ENCODE measurements at places on chromosomes 12 and 14.

GRCh38 chr12:8817856-8818255, 4.6 kb upstream of the A2ML1 start:
- DNase-seq, result no peak

DNA sequence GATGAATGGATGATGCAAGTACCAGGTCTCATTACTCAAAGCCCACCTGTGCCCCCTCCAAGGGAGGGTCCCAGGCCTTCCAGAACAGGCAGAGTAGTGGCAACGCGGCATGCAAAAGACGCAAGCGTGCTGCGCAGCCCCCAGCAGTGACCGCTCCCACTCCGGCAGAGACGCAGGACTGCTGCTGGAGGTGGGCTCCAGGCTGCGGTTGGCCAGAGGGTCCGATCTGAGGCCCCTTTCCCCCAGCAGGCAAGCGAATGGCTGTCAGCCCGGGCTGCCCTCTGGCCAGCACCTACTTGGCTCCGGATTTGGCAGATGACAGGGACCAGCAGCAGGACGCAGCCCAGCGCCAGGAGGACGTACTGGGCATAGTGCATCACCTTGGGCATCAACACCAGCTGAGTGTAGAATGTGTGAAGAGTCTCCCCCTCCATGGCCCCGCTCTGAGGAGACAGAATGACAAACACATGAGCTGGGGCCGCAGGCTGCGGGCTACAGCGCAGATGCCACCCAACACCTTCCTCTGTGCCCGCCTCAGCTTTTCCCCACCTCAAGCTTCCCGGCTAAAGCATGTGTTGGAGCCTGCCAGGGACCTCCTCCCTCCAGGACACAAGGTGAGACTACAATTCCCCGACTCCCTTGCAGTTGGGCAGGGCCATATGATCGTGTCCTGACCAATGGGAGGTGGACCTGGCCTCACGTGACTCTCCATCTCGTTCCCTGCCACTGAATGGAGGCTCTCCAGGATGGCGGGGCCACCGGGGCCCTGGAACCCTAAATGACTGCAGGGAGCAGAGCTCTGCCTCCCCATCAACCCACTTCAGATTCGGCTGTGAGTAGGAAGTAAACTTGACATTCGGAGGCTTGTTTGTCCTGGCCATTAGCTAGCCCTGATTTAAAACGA, 77.4 kb downstream of the SCARB1 start:
- no peak for DNase-seq

- DNase-seq, result no peak
Measured at GRCh38 chr14:104438166-104438887, 141.2 kb upstream of the C14orf180 start.

DNA sequence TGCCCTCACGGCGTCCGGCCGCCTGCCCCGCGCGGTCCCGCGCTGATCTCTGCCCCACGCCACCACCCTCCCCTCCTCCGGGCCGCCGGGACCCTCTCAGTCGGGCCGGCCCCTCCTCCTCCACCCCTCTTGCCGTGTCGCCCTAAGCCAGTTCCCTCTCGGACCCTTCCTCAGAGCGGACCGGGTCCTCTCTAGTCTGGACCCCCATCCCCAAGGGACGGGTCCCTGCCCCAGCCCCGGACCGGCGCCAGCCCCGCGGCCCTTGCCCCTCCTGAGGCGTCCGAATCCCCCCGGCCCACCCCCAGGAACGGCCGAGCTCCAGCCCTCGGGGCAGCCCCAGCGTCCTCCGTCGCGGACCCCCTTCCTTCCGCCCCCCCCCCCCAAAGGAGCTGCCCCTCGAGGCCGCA, 485 bp downstream of the PPP4R4 start:
- no peak for DNase-seq

DNA sequence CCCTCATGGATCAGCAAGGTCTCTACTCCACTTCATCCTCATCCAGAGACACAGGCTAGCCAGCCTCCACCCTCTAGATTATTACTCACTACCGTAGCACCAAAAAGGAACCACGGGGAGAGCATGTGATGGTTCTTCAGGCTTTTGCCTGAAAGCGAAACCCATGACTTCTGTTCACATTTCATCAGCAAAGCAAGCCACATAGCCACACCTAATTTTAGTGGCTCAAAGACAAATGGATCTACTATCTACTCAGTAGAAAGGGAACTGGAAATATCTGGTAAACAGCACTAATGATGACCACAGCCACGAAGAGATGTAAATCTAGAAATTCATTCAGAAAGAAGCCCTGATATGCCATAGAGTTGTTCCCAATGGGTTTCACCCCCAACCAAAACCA, 51.4 kb downstream of the VCPKMT start:
- DNase-seq, result no peak

All from bone marrow (tissue), 2 donors.